HFFc6 (cell line): ENCODE measurements at places on chromosomes 4 and X.

DNA sequence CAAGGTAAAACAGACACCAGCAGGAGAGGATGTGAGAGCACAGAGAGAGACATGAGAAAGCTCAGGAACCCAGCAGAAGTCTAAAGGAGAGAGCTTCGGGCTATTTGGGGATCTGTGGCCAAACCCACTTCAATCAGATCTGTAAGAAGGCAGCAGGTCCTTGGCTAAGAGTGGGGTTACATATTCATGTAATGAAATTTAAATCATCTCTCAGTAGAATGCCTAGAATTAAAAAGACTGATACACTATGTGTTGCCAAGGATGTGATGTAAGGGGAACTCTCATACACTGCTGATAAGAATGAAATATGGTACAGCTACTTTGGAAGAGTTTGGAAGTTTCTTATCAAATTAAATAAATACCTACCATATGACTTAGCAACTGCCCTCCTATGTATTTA lies 35.8 kb downstream of the PDE5A start:
- no peak for DNase-seq

GRCh38 chrX:72373136-72373535 lies 67.4 kb upstream of the CITED1 start:
- no peak for DNase-seq

DNA sequence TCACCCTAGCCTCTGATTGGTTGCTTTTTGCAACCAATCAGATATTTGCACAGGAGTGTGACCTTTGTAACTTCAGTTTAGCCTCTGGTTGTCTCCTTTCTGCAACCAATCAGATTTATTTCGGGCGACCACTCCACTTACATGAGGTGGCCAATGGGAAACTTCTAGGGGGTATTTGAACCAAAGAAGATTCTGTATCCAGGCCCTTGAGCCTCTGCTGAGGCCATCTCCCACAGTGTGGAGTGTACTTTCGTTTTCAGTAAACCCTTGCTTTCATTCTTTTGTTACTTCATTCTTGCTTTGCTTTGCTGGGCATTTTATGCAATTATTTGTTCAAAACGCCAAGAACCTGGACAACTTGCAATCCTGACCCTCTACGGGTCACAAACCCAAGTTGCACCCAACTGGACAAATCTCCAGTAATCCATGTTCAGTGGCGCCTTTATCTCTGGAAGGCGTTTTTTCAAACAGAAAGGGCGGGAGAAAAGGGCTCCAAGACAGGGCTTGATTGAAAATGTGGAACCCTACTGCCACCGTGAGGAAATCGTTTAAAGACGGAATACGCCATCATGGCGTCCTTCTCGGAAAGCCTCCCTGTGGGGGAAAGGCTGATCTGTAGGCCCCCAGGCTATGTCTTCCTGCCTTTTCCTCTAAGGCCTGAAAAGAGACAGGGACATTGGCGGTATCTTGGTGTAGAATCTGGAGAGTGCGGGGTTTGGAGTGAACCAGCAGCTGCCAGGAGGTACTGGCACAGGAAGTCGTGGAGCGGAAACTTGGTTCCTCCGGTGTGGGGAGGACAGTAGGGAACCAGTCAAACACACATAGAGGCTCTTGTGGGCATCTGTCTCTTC lies 184.6 kb downstream of the OR13H1 start:
- DNase-seq, result no peak

- DNase-seq, result no peak
Measured at GRCh38 chr4:34826660-34827059, 1417.7 kb downstream of the ARAP2 start.

GRCh38 chrX:151713849-151714248 lies 2.0 kb upstream of the FATE1 start:
- no peak for DNase-seq
